ENCODE measurements at places on chromosomes 12 and 14. TPM values are rescaled to one million over a fixed set of nuclear protein-coding genes. Genes with fewer than 3 reads are reported as not detected.

GRCh38 chr12:8038659-8039114 is 6.2 kb downstream of the FOXJ2 start:
- DNase-seq: no peak
- peaks cover 34% of the 10 kb centered on the region for H3K36me3 ChIP-seq
- H3K27ac ChIP-seq: no peak overlapping the region
- no peaks in the 10 kb centered on the region for H3K27me3 ChIP-seq
- peaks cover 55% of the 10 kb centered on the region for H3K4me1 ChIP-seq

DNA sequence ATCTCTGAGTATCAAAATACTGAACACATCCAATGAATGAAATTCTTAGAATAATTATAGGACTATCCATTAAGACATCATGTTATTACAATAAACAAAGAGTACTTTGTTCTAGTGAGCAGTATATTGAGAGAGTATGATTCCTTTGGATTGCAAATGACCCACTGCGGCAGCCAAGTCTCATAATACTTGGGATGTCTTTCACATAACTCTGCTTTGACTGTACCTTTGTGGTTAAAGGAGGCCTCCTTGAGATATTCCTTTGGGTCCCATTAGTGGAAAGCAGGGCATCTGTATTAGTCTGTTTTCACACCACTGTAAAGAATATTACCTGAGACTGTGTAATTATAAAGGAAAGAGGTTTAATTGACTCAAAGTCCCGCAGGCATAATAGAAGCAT is 593.8 kb downstream of the TRHDE start:
- H3K36me3 ChIP-seq: no peaks in the 10 kb centered on the region
- no peak overlapping the region for H3K4me3 ChIP-seq
- H3K4me1 ChIP-seq: no peaks in the 10 kb centered on the region

The HRK gene
- 49.6 TPM for total RNA-seq

DNA sequence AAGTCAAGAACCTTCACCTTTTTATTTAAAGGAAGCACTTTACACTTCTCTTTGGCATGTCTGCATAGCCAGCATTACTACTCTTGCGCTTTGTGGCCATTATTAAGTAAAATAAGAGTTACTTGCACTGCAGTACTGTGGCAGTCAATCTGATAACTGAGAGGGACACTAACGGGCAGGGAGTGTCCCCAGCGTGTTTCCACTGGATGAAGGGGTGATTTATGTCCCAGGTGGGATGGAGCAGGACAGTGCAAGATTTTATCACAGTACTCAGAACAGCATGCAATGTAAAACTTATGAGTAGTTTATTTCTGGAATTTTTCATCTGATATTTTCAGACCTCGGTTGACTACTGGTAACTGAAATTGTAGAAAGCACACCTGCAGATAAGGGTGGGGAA is 8.1 kb upstream of the M6PR start:
- H3K27ac ChIP-seq: no peak overlapping the region
- H3K36me3 ChIP-seq: no peaks in the 10 kb centered on the region
- no peak for DNase-seq

DNA sequence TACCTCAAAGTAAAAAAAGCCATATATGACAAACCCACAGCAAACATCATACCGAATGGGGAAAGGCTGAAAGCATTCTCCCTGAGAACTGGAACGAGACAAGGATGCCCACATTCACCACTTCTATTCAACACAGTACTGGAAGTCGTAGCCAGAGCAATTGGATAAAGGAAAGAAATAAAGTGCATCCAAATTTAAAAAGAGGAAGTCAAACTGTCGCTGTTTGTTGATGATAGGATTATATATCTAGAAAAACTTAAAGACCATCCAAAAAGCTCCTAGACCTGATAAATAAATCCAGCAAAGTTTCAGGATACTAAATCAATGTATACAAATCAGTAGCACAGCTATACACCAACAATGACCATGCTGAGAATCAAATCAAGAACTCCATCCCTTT is 5.2 kb downstream of the NDUFA12 start:
- H3K36me3 ChIP-seq: peaks cover 26% of the 10 kb centered on the region
- no peak for DNase-seq
- H3K4me1 ChIP-seq: peaks cover 10% of the 10 kb centered on the region
- no peaks in the 10 kb centered on the region for H3K27me3 ChIP-seq

- H3K36me3 ChIP-seq: no peaks in the 10 kb centered on the region
- no peak overlapping the region for H3K27ac ChIP-seq
- peak; percentile 23 for DNase-seq
- H3K27me3 ChIP-seq: no peaks in the 10 kb centered on the region
- H3K4me3 ChIP-seq: no peak overlapping the region
- H3K4me1 ChIP-seq: peaks cover 27% of the 10 kb centered on the region
Measured at GRCh38 chr14:74495356-74495755, 1.8 kb downstream of the ISCA2 start.

The TFCP2 gene
- 38.8 TPM for total RNA-seq

DNA sequence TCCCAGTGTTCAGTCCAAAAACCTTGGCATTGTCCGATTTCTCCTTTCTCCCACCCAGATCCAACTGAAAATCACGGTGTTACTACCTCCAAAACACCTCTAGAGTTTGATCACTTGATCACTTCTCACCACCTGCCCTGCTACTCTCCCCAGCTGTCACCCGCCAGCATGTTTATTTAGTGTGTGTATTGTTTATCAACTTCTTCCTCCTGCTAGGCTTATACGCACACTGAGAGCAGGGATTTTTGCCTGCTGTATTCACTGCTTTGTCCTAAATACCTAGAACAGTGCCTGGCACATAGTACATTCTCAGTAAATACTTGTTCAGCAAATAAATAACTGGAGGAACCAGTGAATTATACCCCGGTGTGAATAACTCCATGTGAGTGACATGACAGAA is 5.0 kb downstream of the BDKRB1 start:
- H3K4me1 ChIP-seq: no peaks in the 10 kb centered on the region
- H3K27me3 ChIP-seq: no peaks in the 10 kb centered on the region
- no peak for DNase-seq
- no peaks in the 10 kb centered on the region for H3K36me3 ChIP-seq

The SLC6A12 gene
- total RNA-seq: not detected

The TAS2R50 gene
- 2.0 TPM for total RNA-seq

DNA sequence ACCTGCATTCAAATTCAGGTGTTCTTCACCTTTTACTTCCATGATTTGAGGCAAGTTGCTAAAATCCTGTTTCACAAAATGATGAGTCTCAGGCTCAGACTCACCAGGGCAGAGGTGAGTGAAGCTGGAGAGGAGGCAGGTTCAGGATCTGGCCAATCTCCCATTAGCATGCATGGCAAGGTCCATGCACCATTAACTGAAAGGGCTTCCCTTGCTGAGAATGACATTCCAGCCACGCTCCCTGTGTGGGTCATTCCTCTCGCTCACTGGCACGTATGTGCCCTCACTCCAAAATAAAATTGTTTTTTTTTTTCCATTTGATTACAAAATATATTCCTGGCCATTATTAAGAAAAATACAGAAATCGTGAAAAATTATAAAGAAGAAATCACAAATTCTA is 257.6 kb downstream of the C12orf75 start:
- no peak overlapping the region for H3K4me3 ChIP-seq
- no peaks in the 10 kb centered on the region for H3K27me3 ChIP-seq
- DNase-seq: no peak

- no peak for DNase-seq
- H3K4me3 ChIP-seq: no peak overlapping the region
Measured at GRCh38 chr12:122669397-122670070, 33.6 kb downstream of the HCAR2 start.

- H3K4me3 ChIP-seq: no peak overlapping the region
- H3K27me3 ChIP-seq: no peaks in the 10 kb centered on the region
- no peak overlapping the region for H3K27ac ChIP-seq
- DNase-seq: no peak
- no peaks in the 10 kb centered on the region for H3K36me3 ChIP-seq
Measured at GRCh38 chr14:73261520-73262426, 24.5 kb downstream of the PAPLN start.

DNA sequence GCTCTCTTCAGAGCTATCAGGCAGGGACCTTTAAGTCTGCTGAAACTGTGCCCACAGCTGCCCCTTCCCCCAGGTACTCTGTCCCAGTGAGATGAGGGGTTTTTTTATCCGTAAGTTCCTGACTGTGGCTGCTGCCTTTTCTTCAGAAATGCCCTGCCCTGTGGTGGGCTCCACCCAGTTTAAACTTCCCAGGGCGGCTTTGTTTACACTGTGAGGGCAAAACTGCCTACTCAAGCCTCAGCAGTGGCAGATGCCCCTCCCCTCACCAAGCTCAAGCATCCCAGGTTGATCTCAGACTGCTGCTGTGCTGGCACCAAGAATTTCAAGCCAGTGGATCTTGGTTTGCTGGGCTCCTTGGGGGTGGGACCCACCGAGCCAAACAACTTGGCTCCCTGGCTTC is 46.9 kb upstream of the SLC16A7 start:
- H3K27ac ChIP-seq: no peak overlapping the region
- no peak for DNase-seq
- no peaks in the 10 kb centered on the region for H3K36me3 ChIP-seq
- H3K4me3 ChIP-seq: no peak overlapping the region
- H3K27me3 ChIP-seq: no peaks in the 10 kb centered on the region

DNA sequence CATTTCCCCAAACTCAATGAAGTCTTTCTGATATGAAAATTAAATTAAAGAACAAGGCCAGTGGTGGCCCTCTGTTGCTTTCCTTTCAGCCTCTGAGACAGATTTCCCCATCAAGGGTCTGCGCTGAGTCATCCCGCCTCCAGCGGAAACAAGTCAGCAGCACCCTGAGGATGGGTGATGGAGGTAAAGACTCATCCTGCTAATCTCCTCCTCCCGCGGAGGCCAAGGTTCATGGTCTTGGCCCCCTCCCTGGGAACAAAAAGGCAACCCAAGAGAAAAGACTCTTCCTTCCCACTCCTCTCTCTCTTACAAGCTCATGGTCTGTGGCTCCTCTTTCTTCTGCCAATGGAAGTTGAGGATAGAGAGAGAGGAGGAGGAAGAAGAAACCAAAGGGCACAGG is 9.0 kb upstream of the NUMB start:
- H3K27ac ChIP-seq: no peak overlapping the region
- H3K4me3 ChIP-seq: no peak overlapping the region
- H3K4me1 ChIP-seq: peaks cover 38% of the 10 kb centered on the region
- no peaks in the 10 kb centered on the region for H3K36me3 ChIP-seq
- no peaks in the 10 kb centered on the region for H3K27me3 ChIP-seq

The RILPL1 gene
- total RNA-seq: 2.6 TPM

The KRT8 gene
- 0.94 TPM for total RNA-seq

DNA sequence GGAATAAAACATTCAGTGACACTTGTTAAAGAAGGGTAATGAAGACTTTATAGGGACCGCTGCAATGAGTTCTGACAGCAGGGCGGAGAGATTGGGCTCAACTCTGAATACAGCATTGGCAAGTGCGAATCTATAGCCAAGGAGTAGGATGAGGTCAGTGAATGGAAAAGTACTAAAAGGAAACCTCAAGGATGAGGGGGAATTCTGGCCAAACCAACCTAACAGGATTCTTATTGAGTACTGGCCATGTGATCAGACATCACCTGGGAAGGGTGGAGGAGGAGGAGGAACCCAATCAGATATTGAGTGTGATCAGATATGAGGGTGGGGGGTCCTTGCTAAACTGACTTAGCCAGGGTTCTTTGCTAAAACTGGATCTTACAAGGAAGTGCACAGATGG is 31.0 kb downstream of the DRAM1 start:
- DNase-seq: no peak
- H3K27ac ChIP-seq: no peak overlapping the region
- H3K27me3 ChIP-seq: no peaks in the 10 kb centered on the region
- no peak overlapping the region for H3K4me3 ChIP-seq
- H3K36me3 ChIP-seq: no peaks in the 10 kb centered on the region
- H3K4me1 ChIP-seq: peaks cover 9% of the 10 kb centered on the region

- no peaks in the 10 kb centered on the region for H3K4me1 ChIP-seq
- H3K27ac ChIP-seq: no peak overlapping the region
- H3K27me3 ChIP-seq: peaks cover 3% of the 10 kb centered on the region
- H3K4me3 ChIP-seq: no peak overlapping the region
- no peaks in the 10 kb centered on the region for H3K36me3 ChIP-seq
- no peak for DNase-seq
Measured at GRCh38 chr14:68941820-68942219, 37.3 kb downstream of the ACTN1 start.

DNA sequence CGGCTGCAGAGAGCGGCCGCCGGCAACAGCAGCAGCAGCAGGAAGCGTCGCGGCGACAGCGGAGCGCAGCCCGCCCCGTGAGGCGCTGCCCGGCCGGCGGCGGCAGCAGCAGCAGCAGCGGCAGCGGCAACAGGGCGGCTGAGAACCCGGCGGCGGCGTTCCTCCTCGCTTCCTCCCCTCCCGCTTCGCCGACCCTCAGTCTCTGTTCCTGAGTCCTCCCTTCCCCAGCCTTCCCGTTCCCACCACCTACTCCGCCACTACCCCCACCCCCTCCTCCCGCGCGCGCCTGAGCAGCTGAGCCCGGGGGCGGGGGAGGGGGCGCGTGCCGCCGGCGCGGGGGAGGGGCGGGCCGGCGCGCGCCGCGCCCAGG is 310 bp downstream of the BICDL1 start:
- H3K4me1 ChIP-seq: peaks cover 16% of the 10 kb centered on the region
- H3K27me3 ChIP-seq: peaks cover 4% of the 10 kb centered on the region
- H3K4me3 ChIP-seq: peak overlapping the region; percentile 60
- no peaks in the 10 kb centered on the region for H3K36me3 ChIP-seq

GRCh38 chr12:9706086-9706685 is 26.7 kb downstream of the CLECL1 start:
- peak; percentile 67 for DNase-seq
- peaks cover 77% of the 10 kb centered on the region for H3K4me1 ChIP-seq
- H3K27ac ChIP-seq: peak overlapping the region; percentile 82

GRCh38 chr12:2976581-2976996 is 17.4 kb downstream of the TEAD4 start:
- no peaks in the 10 kb centered on the region for H3K27me3 ChIP-seq
- no peak for DNase-seq
- no peak overlapping the region for H3K4me3 ChIP-seq
- no peaks in the 10 kb centered on the region for H3K4me1 ChIP-seq

The GSC gene
- not detected for total RNA-seq

The ADCY6 gene
- total RNA-seq: not detected

DNA sequence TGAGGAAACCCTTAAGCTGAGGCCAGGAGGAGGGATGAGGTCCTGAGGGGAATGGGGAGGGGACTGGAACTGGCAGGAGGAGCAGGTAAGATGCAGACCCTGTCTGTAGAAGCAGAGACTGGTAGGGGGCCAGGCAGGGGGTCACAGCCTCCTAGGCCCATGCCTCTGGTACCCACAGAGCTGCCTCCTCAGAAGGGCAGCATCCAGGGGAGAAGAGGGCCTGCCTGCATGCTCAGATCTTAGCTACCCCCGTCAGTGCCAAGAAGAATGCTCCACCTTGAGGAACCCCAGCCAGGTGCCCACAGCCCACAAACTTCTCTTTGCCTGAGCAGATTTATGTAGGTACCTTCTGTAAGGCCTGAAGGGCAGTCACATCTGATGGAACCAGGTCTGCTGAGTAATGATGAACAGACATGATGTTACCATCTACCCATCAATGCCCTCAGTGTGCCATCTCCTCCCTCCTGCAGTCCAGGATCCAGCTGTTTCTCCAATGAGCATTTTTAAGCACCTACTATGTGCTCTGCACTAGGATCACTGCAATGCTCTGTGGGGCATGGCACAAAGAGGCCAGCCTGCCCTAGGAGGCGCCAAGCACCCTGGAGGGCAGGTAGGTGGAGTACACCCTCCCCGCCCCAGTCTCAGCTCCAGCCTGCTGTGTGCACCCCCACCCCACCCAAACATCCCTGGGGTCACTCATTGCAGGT is 24.8 kb upstream of the ZFP36L1 start:
- peak; percentile 43 for DNase-seq
- H3K27ac ChIP-seq: peak overlapping the region; percentile 89
- H3K27me3 ChIP-seq: no peaks in the 10 kb centered on the region
- H3K36me3 ChIP-seq: no peaks in the 10 kb centered on the region
- peaks cover 52% of the 10 kb centered on the region for H3K4me1 ChIP-seq

- no peak for DNase-seq
- no peak overlapping the region for H3K27ac ChIP-seq
- no peak overlapping the region for H3K4me3 ChIP-seq
- no peaks in the 10 kb centered on the region for H3K4me1 ChIP-seq
- H3K27me3 ChIP-seq: no peaks in the 10 kb centered on the region
Measured at GRCh38 chr14:23533652-23534435, 17.7 kb downstream of the ZFHX2 start.
